ENCODE measurements at places on chromosomes 5 and 9.
A peak's percentile ranks its signal among the peaks of the same experiment; 100 is the strongest.

DNA sequence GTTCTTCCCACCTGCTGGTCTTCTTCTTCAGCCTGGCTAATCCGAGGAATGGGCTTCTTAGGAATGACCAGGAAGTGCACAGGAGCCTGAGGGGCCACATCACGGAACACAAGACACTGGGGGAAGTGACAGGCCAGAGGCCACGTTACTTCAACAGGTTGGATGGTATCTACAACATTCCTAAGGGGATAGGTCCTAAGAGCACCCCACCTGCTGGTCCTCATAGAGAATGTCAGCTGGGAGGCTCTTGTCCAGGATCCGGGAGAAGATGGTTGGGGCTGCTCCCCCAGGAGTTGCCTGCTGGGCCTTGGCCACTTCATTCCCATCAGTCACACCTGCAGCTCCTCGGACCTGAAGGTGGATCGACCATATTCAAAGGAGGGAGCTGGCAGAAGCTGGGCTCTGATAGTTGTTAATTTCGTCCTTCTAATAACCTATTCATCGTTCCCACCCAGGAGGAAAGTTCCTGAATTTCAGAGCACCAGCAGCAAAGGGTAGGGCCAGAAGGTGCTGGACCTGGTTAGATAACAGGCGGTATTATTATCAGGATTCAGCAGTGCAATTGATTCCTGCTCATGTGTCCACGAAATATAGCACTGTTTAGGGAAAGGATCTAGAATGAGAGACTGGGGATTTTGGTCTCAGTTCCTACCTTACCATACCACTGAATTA lies 1.3 kb downstream of the HINT2 start:
- no peak for DNase-seq

DNA sequence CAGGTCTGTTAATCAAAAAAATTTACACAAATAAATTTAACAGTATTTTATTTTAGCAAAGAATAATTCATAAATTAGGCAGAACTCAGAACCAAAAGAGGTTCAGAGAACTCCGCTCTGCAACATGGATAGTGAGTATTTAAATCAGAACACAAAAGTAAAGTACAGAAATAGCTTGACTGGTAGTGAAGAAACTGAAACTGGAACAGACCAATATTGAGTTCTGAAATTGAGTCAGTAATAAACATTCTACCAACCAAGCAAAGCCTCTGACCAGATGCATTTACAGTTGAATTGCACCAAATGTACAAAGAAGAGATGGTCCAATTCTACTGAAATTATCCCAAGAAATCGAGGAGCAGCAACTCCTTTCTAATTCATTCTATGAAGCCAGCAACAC lies 1542.8 kb downstream of the EFNA5 start:
- DNase-seq: no peak

DNA sequence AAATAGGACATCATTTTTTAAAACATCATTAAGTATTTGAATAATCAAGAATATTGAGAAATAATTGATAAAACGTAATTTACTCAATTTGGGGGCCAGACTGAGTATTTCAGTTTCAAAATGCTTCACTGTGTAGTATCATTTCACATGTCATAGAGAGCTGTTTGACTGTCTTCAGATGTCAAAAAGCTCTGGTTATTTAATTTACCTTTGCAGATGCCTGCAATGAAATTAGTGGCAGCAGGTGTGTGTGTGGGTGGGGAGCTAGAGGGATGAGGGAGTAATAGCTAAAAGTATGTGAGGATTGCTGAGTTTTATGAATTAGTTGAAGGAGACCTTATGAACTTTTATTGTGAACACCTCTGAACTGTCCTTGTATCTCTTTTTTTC lies 567.2 kb upstream of the MEF2C start:
- DNase-seq: no peak

DNA sequence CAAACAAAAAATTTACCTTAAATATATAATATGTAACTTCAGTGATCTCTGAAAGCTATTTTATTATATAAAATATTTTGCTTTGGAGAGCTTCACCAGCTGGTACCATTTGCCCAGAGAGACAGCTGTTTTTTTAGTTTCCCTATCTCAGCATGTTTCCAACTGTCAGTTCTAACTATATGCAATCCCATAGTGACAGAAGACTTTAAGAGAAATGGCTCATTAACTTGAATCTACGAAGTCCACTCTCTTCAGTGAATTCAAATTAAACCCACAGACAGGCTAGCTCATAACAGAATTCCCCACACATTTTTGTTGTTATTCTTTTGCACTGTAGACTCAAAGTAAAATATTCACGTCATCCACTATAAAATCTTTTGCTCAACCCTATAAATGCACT lies 251.8 kb upstream of the POU5F2 start:
- no peak for DNase-seq

GRCh38 chr5:71939452-71940230 lies 167.6 kb upstream of the MAP1B start:
- no peak for DNase-seq

DNA sequence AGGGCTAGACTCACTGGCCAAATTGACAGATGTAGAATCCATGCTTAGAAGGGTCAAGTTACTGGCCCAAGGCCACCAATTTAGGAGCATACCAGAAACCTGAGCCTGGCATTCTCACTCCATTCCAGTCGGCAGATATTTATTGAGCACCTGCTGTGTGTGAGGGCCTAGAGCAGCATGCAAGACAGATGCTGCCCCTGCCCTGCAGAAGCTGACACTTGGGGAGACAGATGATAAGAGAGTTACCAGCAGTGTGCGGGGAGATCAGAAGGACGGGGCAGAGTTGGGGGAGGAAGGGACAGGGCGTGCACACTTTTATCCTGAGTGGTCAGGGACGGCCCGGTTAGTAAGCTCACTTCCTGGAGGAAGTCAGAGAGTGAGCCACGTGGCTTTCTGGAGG lies 111.5 kb upstream of the RAPGEF1 start:
- no peak for DNase-seq

- DNase-seq: peak; percentile 19
These were observed 58.6 kb downstream of the IL6ST start for GRCh38 chr5:55936100-55936693.

- DNase-seq: peak; percentile 5
These were observed 52.9 kb downstream of the CETN3 start for GRCh38 chr5:90356622-90357021.

GRCh38 chr5:5884593-5884992 lies 462.1 kb downstream of the ICE1 start:
- no peak for DNase-seq

GRCh38 chr9:98057138-98057799 lies 737 bp downstream of the NANS start:
- no peak for DNase-seq

DNA sequence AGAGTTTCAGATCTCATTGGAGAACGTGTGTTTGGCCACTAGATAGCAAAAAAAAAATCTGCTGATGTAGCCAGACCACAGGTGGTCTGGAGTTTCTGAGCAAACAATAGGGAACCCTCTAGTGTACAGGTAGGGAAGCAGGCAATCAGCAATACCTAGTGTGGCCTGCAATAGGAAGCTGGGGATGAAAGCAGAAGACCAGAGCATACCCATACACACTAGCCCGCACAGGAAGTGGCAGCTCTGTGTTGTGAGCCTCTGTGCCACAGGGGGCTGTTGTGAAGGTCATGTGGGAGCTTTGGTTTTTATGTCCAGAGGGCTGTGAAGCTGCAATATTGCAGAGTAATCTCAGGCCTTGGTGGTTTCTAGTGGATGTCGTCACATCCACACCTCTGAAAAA lies 81.2 kb downstream of the MTAP start:
- DNase-seq: no peak

DNA sequence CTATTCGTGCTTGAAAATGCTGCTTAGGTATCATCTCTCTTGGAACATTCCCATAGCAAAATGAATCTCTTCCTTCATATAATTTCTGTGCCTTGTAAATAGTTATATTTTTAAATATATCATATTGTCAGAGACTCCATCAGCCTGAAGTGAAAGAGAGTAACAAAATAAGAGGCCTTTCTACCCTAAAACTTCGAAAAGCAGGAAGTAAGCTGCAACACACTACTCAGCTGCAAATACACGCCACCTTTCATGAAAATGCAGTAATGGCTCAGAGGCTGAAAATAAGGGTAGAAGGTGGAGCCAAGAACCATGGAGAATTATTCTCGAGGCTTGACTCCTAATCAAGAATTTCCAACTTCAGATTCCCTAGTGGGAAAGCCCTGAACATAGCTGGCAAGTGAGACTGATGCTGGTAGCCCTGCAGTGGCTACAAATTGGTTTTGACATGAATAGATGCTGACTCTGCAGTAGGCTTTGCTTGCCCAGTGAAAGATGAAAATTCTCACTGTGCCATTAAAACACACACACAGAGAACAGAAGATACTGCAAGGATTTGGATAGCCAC lies 30.2 kb upstream of the PTGER4 start:
- no peak for DNase-seq

DNA sequence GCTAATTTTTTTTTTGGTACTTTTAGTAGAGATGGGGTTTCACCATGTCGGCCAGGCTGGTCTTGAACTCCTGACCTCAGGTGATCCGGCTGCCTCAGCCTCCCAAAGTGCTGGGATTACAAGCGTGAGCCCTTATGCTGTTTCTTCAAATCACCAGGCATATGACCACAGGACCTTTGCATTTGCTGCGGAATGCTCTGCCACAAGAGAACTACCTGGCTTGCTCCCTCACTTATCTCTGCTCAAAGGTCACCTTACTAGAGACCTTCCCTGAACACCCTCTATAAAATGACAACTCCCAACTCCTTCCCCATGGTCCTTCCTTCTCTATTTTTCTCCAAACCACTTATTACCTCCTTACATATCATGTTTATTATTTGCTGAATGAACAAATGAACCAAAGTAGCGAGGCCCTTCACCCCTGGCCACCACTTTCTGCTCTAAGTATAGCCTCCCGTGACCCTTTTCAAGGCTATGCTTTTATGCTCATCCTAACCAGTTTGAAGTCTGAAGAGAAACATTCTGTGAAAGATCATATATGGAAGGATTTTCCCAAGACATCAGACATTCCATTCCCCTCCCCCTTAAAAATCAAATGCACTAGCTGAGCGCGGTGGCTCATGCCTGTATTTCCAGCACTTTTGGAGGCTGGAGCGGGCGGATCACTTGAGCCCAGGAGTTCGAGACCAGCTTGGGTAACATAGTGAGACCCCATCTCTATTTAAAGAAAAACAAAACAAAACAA lies 1.3 kb downstream of the ZER1 start:
- DNase-seq: no peak

DNA sequence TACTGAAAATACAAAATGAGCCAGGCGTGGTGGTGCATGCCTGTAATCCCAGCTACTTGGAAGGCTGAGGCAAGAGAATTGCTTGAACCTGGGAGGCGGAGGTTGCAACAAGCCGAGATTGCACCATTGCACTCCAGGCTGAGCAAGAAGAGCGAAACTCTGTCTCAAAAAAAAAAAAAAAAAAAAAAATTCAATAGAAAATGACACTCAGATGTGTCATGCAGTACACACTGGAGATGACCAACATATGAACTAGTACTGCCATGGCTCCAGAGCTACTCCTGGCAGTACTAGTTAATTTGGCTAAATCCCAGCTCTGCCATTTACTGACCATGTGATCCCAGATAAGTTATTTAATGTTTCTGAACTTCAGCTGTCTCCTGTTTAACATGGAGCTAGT lies 7.3 kb downstream of the ATOX1 start:
- DNase-seq: no peak

GRCh38 chr5:61523997-61524396 lies 191.9 kb downstream of the ZSWIM6 start:
- DNase-seq: no peak

Measured in NCI-H1417 treated with DMSO at 0.1 percent for 48 hours (cell line).